ENCODE measurements at places on chromosomes 4 and X.

DNA sequence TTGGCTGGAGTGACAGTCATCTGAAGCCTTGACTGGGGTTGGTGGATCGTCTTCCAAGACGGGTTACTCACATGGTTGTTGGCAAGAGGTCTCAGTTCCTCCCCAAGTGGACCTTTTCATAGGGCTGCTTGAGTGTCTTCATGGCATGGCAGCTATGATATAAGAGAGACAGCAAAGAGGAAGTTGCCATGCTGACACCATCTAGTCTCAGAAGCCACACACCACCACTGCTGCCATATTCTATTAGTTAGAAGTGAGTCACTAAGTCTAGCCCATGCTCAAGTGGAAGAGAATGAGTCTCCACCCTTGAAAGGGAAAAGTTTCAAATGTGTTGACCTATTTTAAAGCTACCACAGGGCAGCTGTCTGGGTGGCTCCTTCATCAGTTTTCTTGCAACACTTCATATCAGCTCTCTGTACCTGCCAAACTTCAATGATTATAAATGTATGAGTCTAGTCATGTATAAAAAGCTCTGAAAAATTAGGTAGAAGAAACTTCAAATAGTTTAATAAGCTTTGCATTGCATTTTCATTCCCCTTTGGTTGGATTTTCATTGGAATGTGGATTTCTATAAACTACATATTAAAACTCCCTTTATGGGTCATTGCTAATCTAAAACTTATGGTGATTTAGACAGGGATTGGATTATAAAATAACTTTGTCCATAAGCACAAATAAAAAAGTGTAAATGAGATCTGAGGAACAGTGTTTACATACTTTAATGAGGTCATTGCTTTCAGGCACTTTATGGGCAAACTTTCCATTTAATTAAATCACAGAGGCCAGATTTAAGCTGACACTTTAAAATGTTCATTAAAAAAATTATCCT is 68.0 kb upstream of the ATXN3L start:
- no peak for DNase-seq

- DNase-seq, result no peak
These were observed 37.7 kb downstream of the CLCN5 start for GRCh38 chrX:49960061-49960460.

- no peak for DNase-seq
These were observed 65.9 kb downstream of the EFNB1 start for GRCh38 chrX:68894513-68895340.

DNA sequence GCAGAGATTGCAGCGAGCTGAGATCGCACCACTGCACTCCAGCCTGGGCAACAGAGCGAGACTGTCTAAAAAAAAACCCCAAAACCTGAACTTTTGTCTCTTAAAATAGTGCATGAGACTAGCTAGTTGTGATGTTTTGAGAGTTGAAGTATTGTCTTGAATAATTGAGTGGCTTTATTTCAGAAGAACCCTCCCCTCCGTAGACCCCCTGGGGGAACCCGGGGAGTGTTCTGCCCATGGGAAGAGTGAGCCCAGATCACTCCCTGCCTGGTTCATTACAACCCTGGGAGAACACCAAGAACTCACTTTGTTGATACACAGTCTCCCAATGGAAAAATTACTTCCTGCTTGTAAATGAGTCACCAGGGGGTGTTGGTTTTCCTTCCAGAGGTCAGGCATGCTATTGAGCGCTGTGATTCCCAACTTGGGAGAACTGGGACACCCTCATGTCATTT is 65.3 kb upstream of the SHISA3 start:
- no peak for DNase-seq

DNA sequence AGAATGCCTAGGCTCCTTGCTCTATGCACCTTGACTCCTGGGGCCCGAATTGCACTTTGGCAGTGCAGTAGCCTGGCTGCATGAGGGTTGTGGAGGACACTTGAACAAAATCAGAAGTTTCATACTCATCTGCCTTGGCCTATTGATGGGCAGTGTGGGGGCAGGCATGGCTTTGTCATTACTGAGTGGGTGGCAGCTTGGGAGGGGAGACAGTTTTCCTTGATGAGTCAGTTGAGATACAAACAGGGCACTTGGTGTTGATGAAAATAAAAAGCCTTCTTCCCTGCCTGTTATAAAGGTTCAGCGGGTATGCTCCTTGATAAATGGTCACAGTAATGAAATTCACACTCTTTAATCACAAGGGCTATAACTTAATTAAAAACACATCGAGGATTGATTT is 126.8 kb upstream of the MAMLD1 start:
- no peak for DNase-seq

GRCh38 chr4:94700298-94700697 is 57.5 kb upstream of the BMPR1B start:
- DNase-seq, result no peak

DNA sequence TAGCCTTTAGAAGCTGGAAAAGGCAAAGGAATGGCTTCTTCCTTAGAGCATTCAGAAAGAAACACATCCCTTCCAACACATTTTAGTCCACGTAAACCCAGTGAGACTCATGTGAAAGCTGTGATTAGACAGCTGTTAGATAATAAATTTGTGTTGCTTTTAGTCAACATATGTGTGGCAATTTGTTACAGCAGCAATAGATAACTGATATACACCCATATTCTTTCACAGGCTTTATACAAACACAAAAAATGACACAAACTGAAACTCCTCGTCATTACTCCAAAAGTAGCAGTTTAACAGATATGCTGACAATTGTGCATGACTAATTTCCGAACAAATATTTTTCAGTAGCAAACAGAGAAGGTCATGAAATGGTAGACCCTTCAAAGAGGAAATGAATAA is 65.3 kb downstream of the ANTXR2 start:
- DNase-seq, result no peak

- no peak for DNase-seq
These were observed 238.9 kb downstream of the SLC7A11 start for GRCh38 chr4:138003248-138003647.

All from epithelial cell of prostate (primary cell).